ENCODE measurements at places on chromosomes 6 and 20. TPM values are rescaled to one million over a fixed set of nuclear protein-coding genes. Genes with fewer than 3 reads are reported as not detected.

DNA sequence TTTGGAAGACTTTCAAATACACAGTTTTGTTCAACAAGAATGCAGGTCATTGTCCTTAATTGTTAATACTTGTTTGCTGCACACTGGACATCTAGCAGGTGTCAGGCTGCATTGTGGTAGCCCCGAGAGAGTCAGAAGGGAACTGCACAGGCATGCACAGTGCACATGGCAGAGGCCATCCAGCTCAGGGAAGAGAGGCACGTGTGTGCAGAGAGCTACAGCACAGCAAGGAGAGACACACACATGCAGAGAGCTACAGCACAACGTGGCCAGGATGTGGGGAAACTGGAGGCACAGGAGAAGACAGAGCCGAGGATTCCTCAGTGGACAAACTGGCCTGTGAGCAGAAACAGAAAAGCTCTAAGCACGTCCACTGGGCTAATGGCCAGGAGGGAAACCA lies 272.0 kb downstream of the SMOC2 start:
- DNase-seq: no peak

- DNase-seq: no peak
These were observed 420 bp upstream of the BTN2A1 start for GRCh38 chr6:26457264-26457805.

- no peak for DNase-seq
These were observed 190.4 kb downstream of the TPBG start for GRCh38 chr6:82553863-82554531.

DNA sequence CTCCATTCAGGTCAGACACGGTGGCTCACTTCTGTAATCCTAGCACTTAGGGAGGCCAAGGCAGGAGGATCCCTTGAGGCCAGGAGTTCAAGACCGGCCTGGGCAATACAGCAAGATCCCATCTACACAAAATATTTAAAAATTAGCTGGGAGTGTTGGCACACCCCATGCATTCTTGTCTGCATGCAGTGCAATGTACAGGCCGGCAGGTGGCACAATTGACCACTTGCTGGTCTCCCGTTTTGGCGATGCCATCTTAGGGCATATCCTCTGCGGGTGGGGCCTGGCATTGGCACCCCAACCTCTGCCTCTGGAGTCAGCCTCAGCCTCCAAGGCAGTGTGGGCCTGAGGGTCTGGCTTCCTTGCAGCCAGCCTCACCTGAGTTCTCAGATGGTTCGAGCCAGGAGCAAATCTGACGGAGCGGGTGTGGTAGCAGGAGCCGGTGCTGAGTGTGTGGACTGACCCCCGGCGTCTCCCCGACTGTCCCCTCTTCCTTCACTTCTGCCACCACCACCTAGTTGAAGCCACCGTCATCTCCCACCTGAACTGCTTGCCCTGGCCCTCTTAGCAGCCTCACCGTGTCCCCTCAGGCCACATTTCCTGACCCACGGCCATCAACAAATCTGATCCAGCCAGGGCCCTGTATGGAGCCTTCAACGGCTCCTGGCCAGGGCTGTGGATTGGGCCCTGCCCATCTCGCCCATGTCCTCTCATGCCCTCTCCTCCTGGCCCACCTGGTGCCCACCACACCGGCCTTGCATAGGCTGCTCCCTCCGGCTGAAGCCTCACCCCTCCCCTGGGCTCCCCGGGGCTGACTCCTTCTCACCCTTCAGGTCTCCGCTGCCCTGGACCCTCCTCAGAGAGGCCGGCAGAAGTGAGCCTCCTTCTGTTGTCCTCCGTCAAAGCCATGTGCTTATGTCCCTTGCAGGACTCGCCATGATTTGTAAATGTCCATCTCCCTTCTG lies 44.0 kb downstream of the EFCAB8 start:
- DNase-seq: peak; percentile 74

GRCh38 chr6:18585032-18585573 lies 198.0 kb downstream of the RNF144B start:
- no peak for DNase-seq

Gene MDFI
- polyA plus RNA-seq: 3.8 TPM

- DNase-seq: no peak
These were observed 189.6 kb downstream of the MAFB start for GRCh38 chr20:40499391-40499790.

Gene VSX1
- 0.56 TPM for polyA plus RNA-seq

GRCh38 chr6:14200047-14200446 lies 82.5 kb downstream of the CD83 start:
- DNase-seq: no peak

DNA sequence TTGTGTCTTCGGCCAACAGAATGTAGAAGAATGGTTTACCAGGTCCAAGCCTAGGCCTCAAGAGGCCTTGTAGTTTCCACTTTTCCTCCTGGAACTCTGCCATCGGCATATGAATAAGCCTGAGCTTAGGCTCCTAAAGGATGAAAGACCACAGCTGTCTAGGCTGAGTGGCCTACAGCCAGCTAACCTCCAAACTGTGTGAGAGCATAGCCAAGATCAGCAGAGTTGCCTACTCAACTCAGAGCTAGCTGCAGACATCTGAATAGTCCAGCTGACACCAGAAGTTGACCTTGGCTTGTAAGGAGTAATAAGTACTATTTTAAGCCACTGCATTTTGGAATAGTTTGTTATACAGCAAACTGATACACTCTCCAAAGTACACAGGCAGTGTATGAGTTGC lies 52.6 kb upstream of the SMIM29 start:
- DNase-seq: no peak
